Cardiac ventricle fibroblast (primary cell): ENCODE measurements at places on chromosomes 12 and 14. TPM values are rescaled to one million over a fixed set of nuclear protein-coding genes. Genes with fewer than 3 reads are reported as not detected.

The NR4A1 gene
- 2.1 and 4.4 TPM in 2 replicates for total RNA-seq

The KITLG gene
- 11.4 and 13.8 TPM in 2 replicates for total RNA-seq

The TMEM179 gene
- not detected in 2 replicates for total RNA-seq

The SIX1 gene
- total RNA-seq = 0.12 and 0.20 TPM in 2 replicates

The APAF1 gene
- 7.6 and 14.2 TPM in 2 replicates for total RNA-seq

The STRAP gene
- 76.2 and 82.0 TPM in 2 replicates for total RNA-seq

The DHRS2 gene
- 1.7 TPM in 1 of 2 replicates, not detected in the other for total RNA-seq

The GON7 gene
- 10.4 and 13.0 TPM in 2 replicates for total RNA-seq

The POTEM gene
- not detected in 2 replicates for total RNA-seq

The TAS2R50 gene
- total RNA-seq = 2.1 and 2.7 TPM in 2 replicates
